Epithelial cell of proximal tubule (primary cell): ENCODE measurements at places on chromosomes 5 and 9.

GRCh38 chr5:133149345-133149744 lies 97.5 kb downstream of the HSPA4 start:
- no peak for DNase-seq

DNA sequence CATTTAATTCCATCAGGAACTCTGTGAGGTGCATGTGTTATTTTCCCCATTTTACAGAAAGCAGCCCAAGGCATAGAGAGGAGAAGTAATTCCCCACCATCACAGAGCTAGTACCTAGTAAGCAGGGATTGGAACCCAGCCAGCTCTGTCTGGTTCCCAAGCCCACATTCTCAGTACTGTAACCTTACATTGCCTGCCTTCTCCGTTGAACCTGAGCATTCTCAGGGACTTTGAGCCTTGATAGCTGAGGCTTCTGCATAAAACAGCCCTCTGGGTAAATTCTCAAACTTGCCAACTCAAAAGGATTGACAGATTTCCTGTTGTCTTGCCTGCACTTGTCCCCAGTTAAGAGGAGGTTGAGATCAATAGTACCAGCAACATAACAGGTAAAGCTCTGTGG lies 9.2 kb upstream of the GLE1 start:
- DNase-seq, result no peak

- no peak for DNase-seq
Observed at GRCh38 chr5:118956727-118957126, 31.6 kb downstream of the DTWD2 start.

DNA sequence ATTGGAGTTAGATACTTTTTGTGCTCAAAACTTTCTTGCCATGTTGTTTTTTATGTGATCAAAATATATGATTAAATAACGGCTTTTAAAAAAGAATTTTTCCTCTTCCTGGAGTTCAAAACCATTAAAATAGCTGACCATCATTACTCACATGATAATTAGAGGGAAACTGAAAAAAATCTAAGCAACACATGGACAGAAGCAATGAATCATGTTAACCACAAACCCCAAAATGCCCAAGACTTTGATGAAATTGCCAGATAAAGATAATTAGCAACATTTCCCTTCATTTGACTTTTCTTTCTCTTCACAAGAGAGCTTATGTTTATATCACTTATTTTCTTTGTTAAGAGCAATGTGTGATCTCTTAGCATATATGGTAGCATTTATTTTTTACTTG lies 1294.2 kb downstream of the EFNA5 start:
- DNase-seq, result no peak

- DNase-seq, result no peak
Observed at GRCh38 chr5:40654377-40654991, 25.2 kb upstream of the PTGER4 start.

DNA sequence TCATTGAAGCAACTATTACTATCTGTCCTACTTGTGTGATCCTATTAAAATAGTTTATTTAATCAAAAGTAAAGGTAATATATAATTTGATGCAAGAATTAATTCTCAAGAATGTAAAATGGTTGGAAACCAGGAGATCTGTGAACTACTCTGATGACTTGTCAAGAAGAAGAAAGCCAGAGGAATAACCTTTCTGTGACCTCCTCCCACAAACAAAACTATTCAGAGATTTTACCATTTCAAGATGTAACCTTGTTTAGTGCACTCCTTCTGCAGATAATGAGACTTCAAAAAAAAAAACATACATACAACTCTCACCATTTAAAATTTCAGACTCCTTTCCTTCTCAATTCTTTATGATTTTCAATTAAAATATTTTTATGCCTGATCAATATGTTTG lies 79.5 kb downstream of the RFX3 start:
- no peak for DNase-seq

- peak; percentile 6 for DNase-seq
Observed at GRCh38 chr9:127318651-127319167, 54.1 kb downstream of the GARNL3 start.

- DNase-seq, result no peak
Observed at GRCh38 chr9:35732800-35733541, 505 bp downstream of the CREB3 start.

GRCh38 chr9:137738703-137739102 lies 119.9 kb downstream of the EHMT1 start:
- DNase-seq, result no peak

DNA sequence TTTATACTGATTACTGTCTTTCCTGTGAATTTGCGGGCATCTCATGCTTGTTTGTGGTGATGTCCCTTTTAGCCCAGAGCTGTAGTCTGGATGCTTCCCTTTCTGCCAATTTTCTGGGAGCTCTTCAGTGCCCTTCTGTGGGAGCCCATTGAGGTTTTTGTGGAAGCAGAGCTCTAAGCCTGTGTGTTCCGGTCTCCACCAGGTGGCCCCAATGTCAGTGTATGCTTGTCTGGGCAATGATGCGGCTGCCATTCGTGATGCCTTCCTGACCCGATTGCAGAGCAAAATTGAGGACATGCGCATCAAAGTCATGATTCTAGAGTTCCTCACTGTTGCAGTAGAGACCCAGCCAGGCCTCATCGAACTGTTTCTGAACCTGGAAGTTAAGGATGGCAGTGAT lies 35.1 kb downstream of the SH3GLB2 start:
- no peak for DNase-seq

- DNase-seq, result no peak
Observed at GRCh38 chr5:44769877-44770209, 38.9 kb upstream of the MRPS30 start.

DNA sequence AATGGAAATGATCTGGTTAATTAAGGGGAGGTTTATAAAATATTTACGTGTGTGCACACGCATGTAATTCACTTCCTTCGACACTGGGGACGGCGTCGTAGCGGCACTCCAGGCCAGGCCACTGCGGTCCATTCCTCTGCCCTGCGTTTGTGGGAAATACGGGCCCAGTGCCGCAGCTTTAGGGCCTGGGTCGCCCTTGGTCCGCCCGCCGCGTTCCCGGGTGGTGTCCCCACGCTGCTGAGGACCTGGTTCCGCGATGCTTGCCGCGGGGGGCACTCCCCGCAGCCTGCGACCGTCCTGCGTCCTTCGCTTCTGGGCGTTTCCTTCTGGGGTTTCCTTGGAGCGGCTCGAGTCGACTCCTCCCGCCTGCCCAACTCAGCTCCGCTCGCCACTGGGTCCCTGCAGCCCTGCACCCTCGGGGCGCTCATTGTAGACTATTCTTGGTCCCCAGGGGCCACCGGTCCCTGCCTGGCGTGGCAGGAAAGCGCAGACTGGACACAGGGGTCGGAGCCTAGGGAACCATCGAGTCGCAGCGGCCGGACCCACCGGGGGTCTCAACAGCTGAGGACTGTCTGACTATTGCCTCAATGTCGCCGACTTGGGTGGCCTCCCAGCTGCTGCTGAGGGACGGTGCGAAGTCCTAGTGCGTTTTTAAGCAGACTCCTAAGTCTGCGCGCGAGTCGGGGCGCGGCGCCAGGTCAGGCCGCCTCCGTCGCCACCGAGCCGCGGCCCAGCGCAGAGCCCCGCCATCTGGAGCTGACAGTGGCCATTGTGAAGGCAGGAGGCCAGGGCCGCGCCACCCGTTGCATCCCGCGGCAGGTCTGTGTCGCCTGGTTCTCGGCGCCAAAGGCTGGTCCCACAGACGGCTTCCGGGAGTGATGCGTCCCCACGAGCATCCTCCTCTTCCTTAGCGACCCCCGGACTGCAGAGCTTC lies 4.4 kb upstream of the IRX1 start:
- DNase-seq, result no peak

DNA sequence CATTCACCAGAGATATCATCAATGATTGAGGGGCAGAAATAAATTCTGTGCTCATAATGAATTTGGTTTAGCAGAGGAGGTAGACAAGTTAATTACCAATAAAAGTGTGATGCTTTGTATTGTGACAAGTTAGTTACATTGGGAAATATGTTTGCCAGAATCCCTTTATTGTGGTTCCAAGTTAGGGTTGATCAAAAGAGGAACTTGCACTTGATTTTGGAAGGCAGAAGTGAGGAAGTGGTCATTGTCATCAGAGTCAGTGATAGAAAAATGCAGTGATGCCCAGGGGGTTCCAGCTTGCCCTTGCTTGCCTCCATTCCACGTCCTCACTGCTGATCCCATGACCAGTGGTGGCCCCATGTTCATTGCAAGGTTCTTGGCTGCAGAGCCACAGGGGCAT lies 69.7 kb downstream of the SVEP1 start:
- no peak for DNase-seq

DNA sequence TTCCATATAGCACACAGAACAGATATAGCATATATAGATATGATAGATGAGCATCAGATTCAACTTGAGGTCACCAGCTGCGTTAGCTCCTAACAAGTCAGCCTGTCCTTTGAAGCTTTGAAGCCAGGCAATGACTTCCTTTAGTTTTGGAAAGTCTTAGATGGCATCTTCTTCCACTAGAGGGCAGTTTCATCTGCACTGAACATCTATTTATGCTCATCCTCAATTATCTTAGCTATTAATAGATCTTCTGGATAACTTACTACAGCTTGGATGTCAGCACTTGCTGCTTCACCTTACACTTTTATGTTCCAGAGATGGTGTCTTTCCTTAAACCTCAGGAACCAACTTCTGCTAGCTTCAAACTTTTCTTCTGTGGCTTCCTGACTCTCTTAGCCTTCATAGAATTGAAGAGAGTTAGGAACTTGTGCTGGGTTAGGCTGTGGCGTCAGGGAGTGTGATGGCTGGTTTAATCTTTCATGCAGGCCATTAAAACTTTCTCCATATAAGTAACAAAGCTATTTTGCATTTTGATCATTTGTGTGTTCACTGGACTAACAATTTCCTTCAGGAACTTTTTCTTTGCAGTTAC lies 1401.4 kb downstream of the EFNA5 start:
- no peak for DNase-seq

DNA sequence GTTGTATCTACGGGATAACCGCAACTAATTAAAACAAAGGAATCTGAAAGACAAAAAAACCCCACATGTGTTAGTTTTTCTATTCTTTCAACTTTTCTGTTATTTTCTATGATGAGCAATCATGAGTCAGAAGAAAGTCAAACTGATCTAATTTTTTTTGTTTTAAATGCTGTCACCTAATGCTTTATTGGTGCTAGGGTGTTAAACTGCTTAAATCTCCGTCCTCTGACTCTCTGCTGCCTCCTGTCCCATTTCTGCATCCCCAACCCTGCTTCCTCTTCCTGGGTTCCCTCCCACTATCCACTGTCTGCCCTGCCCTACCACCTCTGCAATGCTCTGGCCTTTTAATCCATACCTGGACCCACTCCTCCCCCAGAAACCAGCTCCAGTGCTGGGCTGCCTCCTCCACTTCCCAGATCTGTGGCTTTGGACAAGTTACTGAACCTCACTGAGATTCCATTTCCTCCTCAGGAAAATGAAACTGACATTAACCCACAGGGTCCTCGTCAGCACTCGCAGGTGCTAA lies 15.7 kb downstream of the PTPN3 start:
- no peak for DNase-seq
